ENCODE measurements at places on chromosomes 2 and 18.

GRCh38 chr2:132873738-132874137 is 203.7 kb upstream of the LYPD1 start:
- no peak for DNase-seq

DNA sequence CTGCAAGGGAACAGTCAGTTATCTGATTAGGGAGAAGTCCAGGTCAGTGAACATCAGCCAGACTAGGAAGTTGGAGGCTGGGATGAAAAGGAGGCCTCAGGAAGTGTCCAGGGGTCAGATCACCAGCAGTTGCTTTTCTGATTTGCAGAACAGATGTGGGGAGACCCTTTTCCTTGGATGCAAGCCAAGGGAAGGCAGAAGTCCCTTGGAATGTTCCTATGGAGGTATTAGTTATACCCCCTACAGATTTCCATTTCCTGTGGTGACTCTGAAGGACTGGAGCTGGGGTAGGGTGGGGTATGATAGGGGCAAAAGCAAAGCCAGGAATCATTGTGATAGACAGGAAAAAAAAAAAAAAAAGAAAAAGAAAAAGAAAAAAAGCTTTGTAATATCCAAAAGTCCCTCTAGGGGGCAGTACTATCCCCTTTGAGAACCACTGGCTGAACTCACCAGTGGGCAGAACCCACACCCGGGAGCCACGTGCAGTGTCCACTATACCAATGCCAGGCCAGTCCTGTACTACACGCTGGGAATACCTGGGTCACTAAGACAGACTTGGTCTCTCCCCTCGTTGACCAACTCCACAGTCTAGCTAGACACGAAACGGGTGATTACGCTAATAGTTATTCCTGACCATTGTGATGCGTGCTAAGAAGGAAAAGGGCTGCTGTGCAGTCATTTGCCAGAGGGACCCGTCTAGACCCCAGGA is 7.4 kb downstream of the DYSF start:
- no peak for DNase-seq

GRCh38 chr18:11392292-11392691 is 217.1 kb upstream of the SLC35G4 start:
- no peak for DNase-seq

DNA sequence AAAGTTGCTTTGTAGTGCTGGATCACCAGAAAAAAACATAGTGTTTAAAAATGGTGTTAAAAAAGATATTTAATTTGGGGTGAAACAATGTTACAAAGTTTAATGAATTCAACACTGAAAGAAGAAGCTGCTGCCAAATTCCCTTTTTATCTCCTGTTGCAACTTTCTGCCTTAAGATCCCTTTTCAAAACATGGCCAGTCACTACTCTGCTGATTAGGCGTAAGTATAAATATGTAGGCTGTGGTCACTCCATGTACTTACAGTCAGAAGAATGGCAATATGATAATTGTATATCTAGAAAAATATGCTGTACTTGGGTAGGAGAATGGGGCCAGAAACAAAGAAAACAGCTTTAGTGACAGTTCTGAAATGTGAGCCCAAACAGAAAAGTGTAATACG is 123.5 kb upstream of the ZBTB14 start:
- DNase-seq: no peak

GRCh38 chr2:207133458-207133819 is 32.3 kb downstream of the KLF7 start:
- DNase-seq: no peak

DNA sequence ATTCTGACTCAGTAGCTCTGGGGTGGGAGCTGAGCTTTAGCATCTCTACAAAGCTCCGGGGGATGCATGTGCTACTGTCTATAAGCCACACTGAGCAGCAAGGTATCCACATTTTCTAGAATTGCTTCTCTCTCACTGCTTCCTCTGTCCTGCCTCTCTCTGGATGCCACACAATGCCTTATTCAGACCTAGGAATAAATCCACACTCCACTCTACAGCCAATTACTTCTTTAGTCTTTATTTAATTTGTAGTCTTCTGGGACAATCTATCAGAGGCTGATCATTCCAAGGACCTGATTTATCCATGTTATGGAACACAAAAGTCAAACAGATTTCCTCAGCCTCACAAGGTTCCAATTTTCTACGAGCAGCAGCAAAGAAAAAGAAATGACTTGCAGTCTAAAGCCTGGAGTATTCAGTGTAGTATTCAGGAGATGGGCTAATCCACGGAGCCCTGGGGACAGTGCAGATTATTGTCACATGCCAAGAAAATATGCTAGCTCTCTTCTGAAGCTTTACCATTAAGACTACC is 4.4 kb downstream of the BCL2 start:
- DNase-seq: no peak
